Urinary bladder (tissue), 4 donors: ENCODE measurements at places on chromosomes 1 and 21.

GRCh38 chr1:156664767-156665411 is 12.3 kb downstream of the NES start:
- DNase-seq: no peak

DNA sequence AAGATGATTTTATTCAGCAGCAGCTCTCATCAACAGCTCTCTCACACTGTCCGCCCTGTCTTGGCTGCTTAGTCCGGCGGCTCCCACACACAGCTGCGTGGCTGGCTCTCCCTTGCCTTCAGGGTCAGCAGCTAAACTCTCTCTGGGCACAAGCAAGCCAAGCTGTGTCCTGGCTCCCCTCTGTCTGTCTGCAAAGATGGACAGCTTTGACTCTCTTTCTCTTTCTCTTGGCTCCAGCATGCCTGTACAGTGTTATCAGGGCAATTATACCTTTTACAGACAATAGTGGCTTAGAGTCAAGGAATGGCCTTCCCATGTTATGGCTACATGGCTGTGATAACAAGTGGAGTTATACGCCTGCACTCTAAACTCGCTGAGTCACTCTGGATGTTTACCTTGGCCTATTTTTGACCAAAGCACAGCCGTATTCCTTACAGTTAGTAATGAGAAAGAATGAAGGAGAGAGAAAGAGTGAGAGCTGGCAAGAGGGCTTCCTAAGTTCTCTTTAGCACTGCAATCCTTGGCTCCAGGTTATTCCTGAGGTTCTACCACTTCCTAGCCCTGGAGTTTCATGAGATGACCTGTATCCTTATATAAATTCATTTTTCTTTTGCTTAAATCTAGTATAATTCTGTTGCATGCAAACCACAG is 59.9 kb upstream of the ZSWIM5 start:
- no peak for DNase-seq

DNA sequence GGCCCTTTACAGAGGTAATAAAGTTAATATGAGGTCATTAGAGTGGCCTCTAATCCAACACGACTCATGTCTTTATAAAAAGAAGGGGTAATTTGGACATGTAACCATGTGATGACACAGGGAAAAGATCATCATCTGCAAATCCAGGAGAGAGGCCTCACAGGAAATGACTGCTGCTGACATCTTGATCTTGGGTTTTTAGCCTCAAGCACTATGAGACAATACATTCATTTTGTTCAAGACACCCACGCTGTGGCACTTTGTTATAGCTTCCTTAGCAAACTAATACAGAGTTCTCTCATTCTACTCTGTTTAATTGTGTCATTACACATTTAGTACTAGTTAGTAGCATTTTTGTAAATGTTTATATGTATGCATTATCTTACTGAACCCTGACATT is 64.0 kb upstream of the RUNX1 start:
- no peak for DNase-seq

- no peak for DNase-seq
Observed at GRCh38 chr1:117278531-117278930, 67.8 kb upstream of the VTCN1 start.

DNA sequence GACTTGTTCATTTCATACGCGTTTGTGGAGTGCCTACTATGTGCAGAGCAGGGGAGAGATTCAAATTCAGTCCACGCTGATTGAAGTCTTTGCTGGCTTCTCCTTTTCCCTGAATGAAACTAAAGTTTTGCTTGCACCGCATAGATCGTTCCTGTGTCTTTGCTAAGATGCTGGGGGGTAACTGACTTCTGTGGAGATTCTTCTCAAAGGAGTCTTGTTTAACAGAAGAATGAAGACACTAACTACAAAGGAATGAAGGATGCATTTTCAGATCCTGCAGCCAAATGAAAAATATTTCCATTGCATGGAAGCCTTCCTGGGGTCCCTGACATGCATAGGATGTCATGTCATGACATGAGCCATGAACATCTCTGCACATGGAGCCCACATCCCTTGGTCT is 26.9 kb upstream of the H6PD start:
- no peak for DNase-seq

GRCh38 chr1:52400131-52400530 is 4.1 kb downstream of the ORC1 start:
- DNase-seq: no peak

DNA sequence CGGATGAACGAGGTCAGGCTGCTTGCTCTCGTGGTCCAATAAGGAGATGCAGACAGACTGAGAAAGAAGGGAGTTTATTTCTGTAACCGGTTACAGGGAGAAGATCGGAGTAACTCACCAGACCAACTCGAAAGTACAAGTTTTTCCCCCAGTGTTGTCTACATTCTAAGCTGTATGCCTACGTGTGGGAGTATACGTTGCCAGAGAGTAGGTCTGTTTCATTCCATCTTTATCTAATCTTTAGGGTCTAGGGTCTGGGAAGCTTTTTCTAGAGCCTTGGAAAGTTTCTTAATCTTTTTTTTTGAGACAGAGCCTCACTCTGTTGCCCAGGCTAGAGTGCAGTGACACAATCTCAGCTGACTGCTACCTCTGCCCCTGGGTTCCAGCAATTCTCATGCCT is 4.7 kb upstream of the PADI1 start:
- no peak for DNase-seq

DNA sequence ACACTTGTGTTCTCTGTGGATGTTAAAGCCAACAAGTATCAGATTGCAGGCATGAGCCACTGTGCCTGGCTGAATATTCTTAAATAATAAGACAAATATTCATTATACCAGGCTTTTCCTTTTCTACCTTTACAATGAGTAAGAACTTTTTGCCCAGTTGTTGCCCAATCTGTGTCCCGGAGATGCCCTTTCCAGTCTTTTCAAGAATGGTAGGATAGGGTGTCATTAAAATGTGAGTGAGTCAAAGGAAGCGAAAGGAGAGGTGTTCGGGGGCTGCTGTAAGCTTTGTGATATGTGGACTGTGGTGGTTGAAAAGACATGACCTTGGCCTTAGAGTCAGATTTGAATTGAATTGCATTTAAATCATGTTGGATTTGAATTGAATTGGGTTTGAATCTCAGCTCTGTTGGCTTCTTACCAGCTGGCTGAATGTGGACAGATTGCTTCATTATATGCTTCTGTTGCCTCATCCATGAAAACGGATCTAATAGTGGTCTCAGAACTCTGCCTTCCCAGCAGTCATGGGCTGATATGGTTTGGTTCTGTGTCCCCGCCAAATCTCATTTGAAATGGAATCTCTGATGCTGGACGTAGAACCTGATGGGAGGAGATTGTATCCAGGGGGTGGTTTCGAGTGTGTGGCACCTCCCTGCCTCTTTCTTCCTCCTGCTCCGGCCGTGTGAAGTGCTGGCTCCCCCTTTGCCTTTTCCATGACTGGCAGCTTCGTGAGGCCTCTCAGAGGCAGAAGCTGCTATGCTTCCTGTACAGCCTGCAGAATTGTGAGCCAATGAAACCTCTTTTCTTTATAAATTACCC is 22.7 kb upstream of the AADACL3 start:
- no peak for DNase-seq
